ENCODE measurements at places on chromosomes 4 and X.

GRCh38 chr4:15148691-15149090, 146.4 kb downstream of the CPEB2 start:
- DNase-seq, result no peak

DNA sequence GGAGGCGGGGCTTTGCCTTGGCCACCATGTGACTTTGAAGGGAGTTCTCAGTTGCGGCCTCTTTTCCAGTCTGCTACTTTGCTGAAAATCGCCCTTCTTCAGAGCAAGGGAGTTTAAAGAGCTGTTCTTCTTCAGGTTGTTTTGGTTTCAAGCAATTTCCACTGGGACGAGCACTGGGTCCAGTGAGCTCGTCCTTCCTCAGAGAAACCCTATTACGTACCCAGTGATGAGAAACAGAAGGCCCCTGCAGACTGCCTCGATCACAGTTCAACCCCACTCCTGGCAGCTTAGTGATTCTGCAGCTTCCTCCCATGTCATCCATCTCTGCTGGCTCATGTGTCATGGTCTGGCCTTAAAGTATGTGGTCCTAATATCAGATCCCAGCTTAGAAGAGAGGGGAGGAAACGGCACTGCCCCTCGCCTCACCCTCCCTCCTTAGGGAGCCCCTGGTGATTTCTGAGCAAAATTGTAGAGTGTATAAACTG, 7.8 kb upstream of the FAM149A start:
- no peak for DNase-seq

- DNase-seq, result no peak
These were observed 1069.5 kb downstream of the FAM133A start for GRCh38 chrX:94743478-94743877.

GRCh38 chr4:114691865-114692264, 93.3 kb downstream of the UGT8 start:
- no peak for DNase-seq

- no peak for DNase-seq
These were observed 72.5 kb downstream of the FGF13 start for GRCh38 chrX:138638996-138639395.

GRCh38 chrX:129700536-129700935, 38.2 kb upstream of the XPNPEP2 start:
- no peak for DNase-seq

Measured in T follicular helper cell (primary cell).